ENCODE measurements at places on chromosomes 11 and 22.

GRCh38 chr11:66133216-66133775, 63.2 kb downstream of the PACS1 start:
- peaks cover 17% of the 10 kb centered on the region for H3K4me1 ChIP-seq
- no peaks in the 10 kb centered on the region for H3K36me3 ChIP-seq
- no peak overlapping the region for H3K27ac ChIP-seq
- no peak for DNase-seq

DNA sequence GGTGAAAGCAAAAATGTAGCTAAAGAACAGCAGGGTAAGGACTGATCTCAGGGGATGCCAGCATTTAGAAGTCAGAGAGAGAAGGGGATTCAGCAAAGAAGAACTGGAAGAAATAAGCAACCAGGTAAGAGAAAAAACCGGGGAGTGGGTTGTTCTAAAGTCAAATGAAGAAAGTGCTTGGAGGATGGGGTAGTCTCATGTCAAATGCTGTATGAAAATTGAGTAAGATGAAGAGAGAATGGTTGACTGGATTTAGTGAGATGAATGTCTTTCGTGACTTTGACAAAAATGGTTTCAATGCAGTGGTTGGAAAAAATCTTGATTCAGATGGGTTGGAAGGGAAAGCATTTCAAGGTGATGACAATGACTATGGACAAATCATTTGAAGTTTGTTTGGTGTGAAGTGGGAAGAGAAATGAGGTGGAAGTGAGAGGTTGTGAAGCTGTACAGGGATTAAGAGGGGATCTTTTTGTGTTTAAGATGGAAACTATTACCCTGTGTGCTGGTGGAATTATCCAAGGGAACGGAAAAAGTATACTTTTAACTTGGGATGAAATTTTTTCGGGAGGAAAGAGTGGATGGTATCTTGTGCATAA, 484.0 kb downstream of the ETS1 start:
- H3K4me1 ChIP-seq = no peaks in the 10 kb centered on the region
- no peaks in the 10 kb centered on the region for H3K36me3 ChIP-seq
- H3K27ac ChIP-seq = no peak overlapping the region
- DNase-seq = no peak

DNA sequence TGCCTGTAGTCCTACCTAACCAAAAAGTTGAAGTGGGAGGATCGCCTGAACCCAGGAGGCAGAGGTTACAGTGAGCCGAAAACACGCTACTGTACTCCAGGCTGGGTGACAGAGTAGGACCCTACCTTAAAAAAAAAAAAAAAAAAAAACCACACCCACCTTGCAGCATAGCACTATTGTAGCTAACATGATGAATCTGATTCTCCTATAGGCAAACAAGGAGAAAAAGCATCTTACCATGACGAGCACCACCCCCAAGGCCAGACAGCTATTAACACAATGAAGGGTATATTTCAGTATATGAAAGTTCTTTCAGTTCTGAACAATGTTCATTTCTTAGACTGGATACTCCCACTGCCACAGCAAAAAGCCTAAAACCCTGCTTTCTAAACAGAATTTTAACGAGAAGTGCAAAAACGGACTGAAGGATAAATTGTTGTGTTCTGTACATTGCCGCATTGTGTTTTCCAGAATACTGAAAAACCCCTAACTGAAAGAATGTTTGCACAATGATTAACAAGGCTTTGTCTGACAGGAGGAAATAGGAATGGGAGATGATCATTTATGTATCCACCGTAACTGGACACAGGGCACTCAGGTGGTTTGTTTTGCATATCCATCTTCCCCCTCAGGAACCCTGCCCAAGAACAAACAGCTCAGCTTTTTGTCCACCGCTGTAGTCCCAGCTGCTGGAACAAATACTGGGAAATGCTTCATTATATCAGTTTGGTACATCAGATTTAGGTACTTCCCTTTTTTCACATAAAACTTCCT, 8.9 kb downstream of the PISD start:
- no peak overlapping the region for H3K4me3 ChIP-seq
- peaks cover 13% of the 10 kb centered on the region for H3K36me3 ChIP-seq
- DNase-seq = no peak

DNA sequence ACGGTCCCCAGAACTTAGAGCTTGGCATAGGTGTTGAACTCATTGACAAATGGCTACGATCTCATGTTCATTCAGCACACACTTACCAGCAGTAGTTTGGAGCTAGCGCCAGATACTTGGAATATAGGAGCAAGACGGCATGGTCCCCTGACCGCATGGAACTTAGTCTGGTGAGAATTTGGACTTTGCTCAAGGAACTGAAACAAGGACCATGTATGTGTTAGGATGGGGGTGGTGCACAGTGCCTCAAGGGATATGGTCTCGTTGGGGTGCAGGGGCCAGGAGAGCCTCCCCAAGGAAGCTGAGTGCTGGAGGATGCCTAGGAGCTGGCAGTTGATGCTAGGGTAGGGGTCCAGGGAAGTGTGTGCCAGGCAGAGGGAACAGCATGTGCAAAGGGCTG, 119.2 kb downstream of the KIAA1671 start:
- no peaks in the 10 kb centered on the region for H3K27me3 ChIP-seq
- no peak for DNase-seq
- peaks cover 46% of the 10 kb centered on the region for H3K4me1 ChIP-seq
- no peaks in the 10 kb centered on the region for H3K36me3 ChIP-seq
- peak overlapping the region; percentile 58 for H3K4me3 ChIP-seq

DNA sequence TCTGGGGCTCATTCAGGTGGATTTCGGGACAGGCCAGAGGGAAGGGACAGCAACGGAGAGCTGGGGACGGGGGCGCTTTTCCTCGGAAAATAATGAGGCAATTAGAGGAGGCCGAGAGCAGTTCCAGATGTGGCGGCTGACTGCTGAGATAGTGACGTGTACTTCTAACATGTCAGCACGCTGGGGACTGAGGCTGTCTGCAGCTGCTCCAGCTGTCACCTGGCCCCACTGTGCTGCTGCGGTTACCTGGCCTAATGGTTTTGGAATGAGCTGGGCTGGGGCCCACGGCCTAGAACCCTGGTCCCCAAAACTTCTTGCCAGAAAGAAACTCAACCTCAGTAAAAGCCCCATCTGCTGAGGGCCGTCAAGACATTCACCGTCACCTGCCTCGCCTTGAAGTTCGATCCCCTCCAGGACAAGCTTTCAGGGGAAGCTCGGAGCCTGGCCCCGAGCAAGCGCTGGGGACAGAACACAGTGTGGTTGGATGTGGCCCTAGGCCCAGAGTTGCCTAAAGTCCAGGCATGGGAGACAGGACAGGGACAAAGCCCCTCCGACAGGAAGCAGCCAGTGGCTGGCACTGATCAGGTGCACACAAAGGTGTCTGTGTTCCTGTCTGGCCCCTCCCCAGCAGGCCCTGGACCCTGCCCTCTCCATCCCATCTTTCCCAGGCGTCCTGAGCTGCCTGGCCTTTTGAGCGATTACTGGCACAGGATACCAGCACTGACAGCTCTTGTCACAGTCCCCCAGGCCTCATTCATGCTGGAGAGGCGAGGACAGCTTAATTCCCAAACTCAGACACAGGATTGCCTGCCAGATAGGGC, 22.1 kb downstream of the RPUSD4 start:
- DNase-seq = no peak
- no peak overlapping the region for H3K27ac ChIP-seq
- H3K4me3 ChIP-seq = no peak overlapping the region

GRCh38 chr11:61131998-61132555, 29.1 kb downstream of the VPS37C start:
- no peaks in the 10 kb centered on the region for H3K27me3 ChIP-seq
- H3K27ac ChIP-seq = no peak overlapping the region

DNA sequence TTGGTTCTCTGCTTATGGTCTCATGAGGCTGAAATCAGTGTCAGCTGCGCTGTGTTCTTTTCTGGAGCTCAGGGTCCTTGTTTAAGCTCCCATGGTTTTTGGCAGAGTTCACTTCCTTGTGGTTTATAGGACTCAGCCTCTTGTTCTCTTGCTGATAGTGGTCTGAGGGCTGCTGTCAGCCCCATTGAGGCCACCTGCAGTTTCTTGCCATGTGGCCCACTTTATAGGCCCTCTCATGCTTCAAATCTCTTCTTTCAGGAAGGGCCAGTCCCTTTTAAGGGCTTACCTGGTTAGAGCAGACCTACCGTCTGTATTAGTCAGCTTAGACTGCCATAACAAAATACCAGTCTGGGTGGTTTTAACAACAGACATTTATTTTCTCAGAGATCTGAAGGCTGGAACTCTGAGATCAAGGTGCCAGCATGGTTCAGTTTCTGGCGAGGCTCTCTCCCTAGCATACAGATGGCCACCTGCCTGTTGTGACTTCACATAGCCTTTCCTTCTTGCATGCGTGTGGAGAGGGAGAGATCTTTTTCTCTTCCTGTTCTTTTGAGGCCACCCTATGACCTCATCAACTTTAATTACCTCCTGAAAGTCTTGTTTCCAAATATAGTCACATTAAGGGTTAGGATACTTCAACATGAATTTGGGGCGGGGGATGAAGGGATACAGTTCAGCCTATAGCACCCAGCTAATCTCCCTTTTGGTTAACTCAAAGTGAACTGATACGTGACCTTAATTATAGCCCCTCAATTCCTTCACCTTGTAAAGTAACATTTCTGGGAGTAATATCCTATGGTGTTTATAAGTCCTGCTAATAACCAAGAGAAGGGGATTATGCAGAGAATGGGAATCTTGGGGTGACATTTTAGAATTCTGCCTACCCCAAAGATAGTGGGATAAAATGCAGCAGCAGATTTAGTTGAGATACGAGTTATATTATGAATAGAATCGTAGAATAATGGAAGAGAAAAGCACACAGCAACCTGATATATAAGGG, 131.8 kb downstream of the UVRAG start:
- peaks cover 5% of the 10 kb centered on the region for H3K4me1 ChIP-seq
- H3K4me3 ChIP-seq = no peak overlapping the region
- DNase-seq = peak; percentile 25
- H3K27ac ChIP-seq = no peak overlapping the region
- no peaks in the 10 kb centered on the region for H3K27me3 ChIP-seq

GRCh38 chr22:34308101-34308500, 387.8 kb upstream of the LARGE1 start:
- no peak for DNase-seq
- H3K4me3 ChIP-seq = no peak overlapping the region
- H3K4me1 ChIP-seq = no peaks in the 10 kb centered on the region
- H3K27ac ChIP-seq = no peak overlapping the region
- no peaks in the 10 kb centered on the region for H3K36me3 ChIP-seq

DNA sequence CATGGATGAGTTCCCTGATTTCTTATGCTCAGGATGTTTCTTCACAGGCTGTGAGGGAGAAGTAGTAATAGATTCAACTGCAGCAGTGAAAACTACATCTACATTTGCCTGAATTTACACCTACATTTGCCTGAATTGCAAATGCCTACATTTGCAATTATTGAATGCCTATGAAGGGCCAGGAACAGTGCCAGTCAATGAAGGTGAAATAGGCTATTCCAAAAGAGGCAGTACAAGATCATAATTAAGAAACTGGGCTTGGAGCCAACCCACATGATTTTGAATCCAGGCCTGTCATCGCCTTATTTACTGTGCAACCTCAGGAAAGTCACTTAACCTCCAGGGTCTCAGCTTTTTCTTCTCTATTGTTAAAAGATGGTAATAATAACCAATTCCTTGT, 1353.3 kb downstream of the FAM181B start:
- H3K4me1 ChIP-seq = no peaks in the 10 kb centered on the region
- H3K4me3 ChIP-seq = no peak overlapping the region
- no peak overlapping the region for H3K27ac ChIP-seq
- no peaks in the 10 kb centered on the region for H3K36me3 ChIP-seq

GRCh38 chr22:37254867-37255233, 10.8 kb upstream of the RAC2 start:
- H3K4me3 ChIP-seq = no peak overlapping the region
- H3K4me1 ChIP-seq = no peaks in the 10 kb centered on the region
- no peaks in the 10 kb centered on the region for H3K36me3 ChIP-seq
- H3K27ac ChIP-seq = no peak overlapping the region

- H3K27me3 ChIP-seq = no peaks in the 10 kb centered on the region
- H3K36me3 ChIP-seq = no peaks in the 10 kb centered on the region
- no peak overlapping the region for H3K4me3 ChIP-seq
- no peak for DNase-seq
Measured at GRCh38 chr11:70112017-70112434, 33.9 kb downstream of the ANO1 start.

DNA sequence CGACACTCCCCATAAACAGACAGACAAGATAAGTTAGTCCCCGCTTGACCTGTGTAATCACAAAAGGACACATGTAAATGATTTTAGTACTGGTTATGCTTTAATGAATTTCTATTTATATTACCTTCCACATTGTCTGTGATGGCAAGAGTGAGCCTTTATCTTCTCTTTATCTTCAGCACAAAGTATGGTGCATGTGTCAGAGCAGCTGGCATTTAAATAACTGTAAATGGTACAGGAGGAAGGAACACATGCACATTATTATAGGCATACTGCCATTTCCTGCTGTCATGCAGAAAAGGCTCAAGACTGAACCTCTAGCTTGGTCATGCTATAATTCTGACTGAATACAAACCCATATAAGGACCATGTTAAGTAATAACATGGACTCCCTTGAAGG, 1342.7 kb upstream of the TENM4 start:
- H3K4me1 ChIP-seq = no peaks in the 10 kb centered on the region
- no peak overlapping the region for H3K4me3 ChIP-seq
- no peak overlapping the region for H3K27ac ChIP-seq

GRCh38 chr11:95884376-95884775, 39.5 kb downstream of the MTMR2 start:
- no peaks in the 10 kb centered on the region for H3K4me1 ChIP-seq
- DNase-seq = no peak
- H3K27ac ChIP-seq = no peak overlapping the region
- H3K27me3 ChIP-seq = no peaks in the 10 kb centered on the region

- H3K27ac ChIP-seq = no peak overlapping the region
- no peaks in the 10 kb centered on the region for H3K4me1 ChIP-seq
- H3K4me3 ChIP-seq = no peak overlapping the region
- H3K27me3 ChIP-seq = no peaks in the 10 kb centered on the region
Measured at GRCh38 chr11:12592283-12592682, 81.9 kb upstream of the TEAD1 start.

- no peaks in the 10 kb centered on the region for H3K27me3 ChIP-seq
- H3K36me3 ChIP-seq = no peaks in the 10 kb centered on the region
Measured at GRCh38 chr11:78419327-78419726, 1.7 kb upstream of the GAB2 start.

DNA sequence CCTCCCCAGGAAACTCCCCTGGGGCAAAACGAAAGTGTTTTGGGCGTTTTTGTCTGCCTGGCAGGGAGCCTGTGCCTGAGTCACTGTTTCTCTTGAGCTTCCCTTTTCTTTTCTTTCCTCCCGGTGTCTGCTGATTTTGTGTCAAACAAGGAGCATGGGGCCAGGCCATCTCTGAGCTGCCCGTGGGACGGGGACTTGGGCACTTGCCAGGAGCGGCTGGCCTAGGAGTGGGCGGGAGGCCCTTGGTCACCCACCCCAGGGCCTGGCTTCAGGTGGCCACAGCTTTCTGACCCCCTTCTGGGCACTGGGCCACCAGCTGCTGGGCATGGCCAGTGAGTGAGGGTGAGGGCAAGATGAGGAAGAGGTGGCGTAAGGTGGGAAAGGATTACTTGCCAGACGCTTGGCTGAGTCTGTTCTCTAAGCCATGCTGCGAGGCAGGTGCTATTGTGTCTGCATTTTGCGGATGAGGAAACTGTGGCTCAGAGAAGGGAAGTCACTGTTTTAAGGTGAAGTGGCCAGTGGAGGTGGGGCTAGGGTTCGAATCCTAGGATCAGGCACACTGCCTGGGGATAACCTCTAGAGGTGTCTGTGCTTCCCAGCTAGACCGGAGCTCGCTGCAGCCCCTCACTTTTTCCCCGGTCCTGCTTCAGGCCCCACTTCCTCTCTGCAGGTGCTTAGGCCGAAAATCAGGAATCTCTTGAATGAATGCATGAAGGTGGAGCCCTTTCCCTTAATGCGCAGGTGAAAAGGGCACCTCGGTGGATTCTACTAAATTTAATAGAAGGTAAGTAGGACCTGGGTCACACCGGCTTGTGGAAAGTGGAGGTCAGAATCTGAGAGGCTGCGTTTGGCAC, 7.8 kb upstream of the NFAM1 start:
- H3K4me3 ChIP-seq = peak overlapping the region; percentile 12
- H3K36me3 ChIP-seq = no peaks in the 10 kb centered on the region
- peaks cover 31% of the 10 kb centered on the region for H3K4me1 ChIP-seq
- no peak overlapping the region for H3K27ac ChIP-seq
- peaks cover 44% of the 10 kb centered on the region for H3K27me3 ChIP-seq

Measured in tibial artery (tissue), 4 donors.